ENCODE measurements at places on chromosomes 1 and 21.

GRCh38 chr1:22275626-22276395 lies 132.9 kb upstream of the WNT4 start:
- peak; percentile 43 for DNase-seq

DNA sequence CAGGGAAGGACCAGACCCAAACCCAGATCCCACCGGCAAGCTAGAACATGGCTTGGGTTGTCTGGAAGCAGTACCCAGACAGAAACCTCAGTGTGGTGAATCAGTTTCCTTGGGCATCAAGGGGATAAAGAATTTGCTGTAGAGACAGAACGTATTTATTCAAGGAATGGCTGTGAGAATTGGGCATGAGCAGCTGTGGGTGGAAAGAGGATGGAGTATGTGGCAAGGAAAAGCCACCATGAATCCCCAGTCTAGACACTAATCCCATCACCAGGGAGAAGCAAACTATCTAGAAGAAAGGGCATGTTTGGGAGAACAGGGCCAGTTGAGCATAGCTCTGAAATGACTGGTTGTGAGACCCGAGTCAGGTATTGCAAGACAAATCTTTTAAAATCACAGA lies 109.2 kb downstream of the TOMM20 start:
- no peak for DNase-seq

DNA sequence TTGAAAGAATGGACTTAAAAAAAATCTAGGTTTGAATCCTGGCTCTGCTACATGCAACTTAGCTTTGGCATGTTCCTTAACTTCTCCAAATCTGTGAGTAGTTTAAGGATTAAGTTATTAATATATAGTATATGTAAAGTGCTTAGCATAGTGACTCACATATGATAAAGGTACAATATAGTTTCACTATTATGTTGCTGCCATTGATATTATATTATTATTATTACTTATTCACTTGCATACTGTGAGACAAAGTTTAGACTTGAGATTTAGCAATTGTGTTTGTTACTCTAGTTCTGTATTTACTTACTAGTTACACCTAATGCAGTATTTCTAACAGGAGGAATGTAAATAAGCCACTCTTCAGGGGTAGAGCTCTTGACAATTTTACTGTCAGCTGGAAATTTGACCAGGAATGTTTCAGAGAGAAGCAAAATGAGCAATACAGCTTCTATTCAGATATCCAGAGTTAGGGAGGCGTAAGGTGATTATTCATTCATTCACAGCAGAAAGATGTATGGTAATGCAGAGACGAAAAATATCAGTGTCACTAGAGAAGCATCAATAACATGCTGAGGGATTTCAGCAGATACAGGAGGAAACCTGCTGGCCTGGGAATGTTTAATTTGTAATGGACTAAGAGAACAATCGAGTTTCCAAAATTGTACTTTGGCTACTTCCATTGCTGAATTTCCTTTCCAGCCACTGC lies 25.5 kb downstream of the RGS7 start:
- DNase-seq: no peak

GRCh38 chr1:155816351-155816750 lies 40.7 kb downstream of the GON4L start:
- DNase-seq: no peak

DNA sequence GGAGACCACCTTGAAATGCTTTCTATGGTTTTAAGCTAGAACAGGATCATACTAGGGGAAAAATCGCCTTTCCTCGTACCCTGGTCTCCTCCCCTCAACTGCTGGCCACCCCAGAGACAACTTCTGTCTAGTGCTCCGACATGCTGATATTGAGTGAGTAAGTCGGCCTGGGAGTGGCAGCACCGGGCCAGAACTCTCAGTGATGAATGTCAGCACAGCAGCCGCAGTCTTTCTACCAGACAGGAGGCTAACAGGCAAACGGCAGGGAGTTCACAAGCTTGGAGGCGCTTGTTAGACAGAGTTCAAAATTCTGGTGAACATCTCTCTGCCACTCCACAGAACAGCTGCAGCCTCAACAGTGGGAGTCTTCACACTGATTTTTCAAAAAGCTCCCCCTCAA lies 716.9 kb downstream of the ADGRL2 start:
- no peak for DNase-seq

DNA sequence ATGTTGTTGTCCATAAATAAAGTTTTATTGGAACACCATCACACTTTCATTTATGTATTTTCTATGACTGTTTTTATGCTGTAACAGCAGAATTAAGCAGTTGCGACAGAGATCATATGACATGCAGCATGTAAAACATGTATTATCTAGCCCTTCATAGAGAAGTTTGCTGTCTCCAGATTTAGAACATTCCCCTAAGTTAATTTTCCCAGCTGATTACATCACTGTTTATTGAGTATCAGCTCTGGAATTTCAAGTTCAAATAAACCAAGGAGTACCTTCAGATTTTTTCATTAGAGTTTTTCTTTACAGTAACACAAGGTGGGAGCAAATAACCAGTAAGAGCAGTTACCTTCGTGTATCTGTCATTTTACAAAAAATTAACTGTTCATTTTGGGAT lies 792.8 kb downstream of the USP25 start:
- DNase-seq: no peak

GRCh38 chr1:182739545-182739944 lies 50.0 kb upstream of the NPL start:
- DNase-seq: peak; percentile 23

- no peak for DNase-seq
Measured at GRCh38 chr1:13587256-13588030, 3.8 kb downstream of the PDPN start.

GRCh38 chr1:110328274-110328673 lies 10.9 kb upstream of the RBM15 start:
- peak; percentile 54 for DNase-seq

DNA sequence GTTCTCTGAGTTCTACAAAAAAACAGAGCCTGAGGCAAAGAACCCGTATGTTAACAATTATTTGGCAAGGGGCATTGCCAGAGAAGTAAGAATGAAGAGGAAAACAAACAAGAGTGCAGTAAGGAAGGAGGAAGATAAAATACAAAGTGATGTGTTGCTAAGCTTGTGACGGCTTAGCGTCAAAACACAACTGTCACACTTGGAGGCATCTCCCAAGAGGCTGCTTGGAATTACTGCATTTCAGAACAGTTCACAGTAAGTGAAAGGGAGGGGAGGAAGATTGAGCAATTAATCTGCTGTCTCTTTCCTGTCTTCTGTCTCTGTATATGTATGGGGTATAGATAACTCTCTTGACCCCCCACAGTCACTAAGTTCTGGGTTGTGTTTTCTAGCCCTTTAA lies 1017.0 kb upstream of the TMPRSS15 start:
- DNase-seq: no peak

- no peak for DNase-seq
Measured at GRCh38 chr1:90919900-90920299, 101.9 kb downstream of the ZNF644 start.

- no peak for DNase-seq
Measured at GRCh38 chr1:4306559-4307467, 347.6 kb upstream of the AJAP1 start.

- DNase-seq: peak; percentile 38
Measured at GRCh38 chr1:210646258-210646616, 317.5 kb downstream of the HHAT start.
